ENCODE measurements at places on chromosomes 5 and 9. TPM values are rescaled to one million over a fixed set of nuclear protein-coding genes. Genes with fewer than 3 reads are reported as not detected.

The STC2 gene
- 251 TPM for total RNA-seq

The TCF7 gene
- 2.8 TPM for total RNA-seq

The SPINK1 gene
- not detected for total RNA-seq

The LRRTM2 gene
- total RNA-seq = 0.13 TPM

The PCDHB6 gene
- total RNA-seq = 0.37 TPM

The HRCT1 gene
- 2.2 TPM for total RNA-seq

The HK3 gene
- not detected for total RNA-seq

The IL13 gene
- total RNA-seq = not detected

The ADAMTSL1 gene
- total RNA-seq = 115 TPM

The CER1 gene
- not detected for total RNA-seq
